Cardiac septum (tissue), 1 donor: ENCODE measurements at places on chromosomes 5 and 9. TPM values are rescaled to one million over a fixed set of nuclear protein-coding genes. Genes with fewer than 3 reads are reported as not detected.
A peak's percentile ranks its signal among the peaks of the same experiment; 100 is the strongest.

ANKRD33B gene
- 15.2 TPM for total RNA-seq

SYK gene
- total RNA-seq: 4.7 TPM

DNA sequence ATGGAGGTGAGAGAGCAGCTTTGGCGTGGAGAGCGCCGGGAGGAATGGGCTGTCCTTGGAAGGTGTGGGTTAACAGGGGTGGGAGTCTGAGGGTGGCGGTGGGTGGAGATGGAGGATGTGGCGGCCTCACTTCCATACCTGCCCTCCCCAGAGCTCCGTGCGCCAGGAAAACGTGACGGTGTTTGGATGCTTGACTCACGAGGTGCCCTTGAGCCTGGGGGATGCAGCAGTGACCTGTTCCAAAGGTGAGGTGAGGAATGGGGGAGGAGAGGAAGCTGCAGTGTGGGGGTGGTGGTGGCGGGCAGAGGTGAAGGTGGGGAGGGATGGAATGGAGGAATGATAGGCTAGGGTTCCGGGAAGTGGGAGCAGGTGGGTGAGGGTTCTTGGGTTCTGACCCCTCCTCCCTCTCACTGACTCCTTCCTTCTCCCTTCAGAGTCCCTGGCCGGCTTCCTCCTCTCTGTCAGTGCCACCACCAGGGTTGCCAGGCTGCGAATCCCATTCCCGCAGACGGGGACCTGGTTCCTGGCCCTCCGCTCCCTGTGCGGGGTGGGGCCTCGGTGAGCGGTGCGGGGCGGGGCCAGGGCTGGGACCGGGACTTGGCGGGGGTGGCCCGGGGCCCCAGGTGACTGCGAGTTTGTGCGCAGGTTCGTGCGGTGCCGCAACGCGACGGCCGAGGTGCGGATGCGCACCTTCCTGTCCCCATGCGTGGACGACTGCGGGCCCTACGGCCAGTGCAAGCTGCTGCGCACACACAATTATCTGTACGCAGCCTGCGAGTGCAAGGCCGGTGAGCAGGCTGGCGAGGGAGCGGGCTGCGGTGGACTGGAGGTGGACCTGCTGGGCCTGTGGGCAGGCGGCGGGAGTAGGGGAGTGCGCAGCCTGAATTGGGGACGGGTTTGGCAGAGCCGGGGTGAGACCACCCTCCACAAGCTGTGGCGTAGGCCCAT lies 17.1 kb downstream of the TMEM8B start:
- no peak for DNase-seq

FBXO38 gene
- 61.3 TPM for total RNA-seq

- DNase-seq: no peak
Observed at GRCh38 chr5:159833088-159833487, 83.2 kb upstream of the ADRA1B start.

DNA sequence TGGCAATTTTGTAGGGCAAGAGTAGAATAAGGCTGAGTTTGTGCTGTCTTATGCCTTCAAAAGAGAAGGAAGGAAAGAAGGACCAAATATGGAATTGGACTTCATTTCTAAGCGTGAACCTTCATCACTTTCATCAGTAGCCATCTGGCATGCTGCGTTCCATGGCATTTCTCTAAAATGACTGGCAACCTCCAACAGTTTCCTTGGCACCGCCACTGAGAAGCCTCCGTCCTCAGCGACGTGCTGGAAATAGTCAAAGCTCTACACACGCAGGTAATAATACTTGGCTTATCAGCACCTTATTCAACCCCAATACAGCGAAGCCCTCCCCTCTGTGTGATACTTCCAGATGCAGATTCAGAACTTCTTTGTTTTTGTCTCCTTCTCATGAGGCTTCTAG lies 169.7 kb upstream of the CD180 start:
- DNase-seq: no peak

GRCh38 chr5:138985683-138986082 lies 110.5 kb upstream of the LRRTM2 start:
- no peak for DNase-seq

C9orf57 gene
- not detected for total RNA-seq

DNA sequence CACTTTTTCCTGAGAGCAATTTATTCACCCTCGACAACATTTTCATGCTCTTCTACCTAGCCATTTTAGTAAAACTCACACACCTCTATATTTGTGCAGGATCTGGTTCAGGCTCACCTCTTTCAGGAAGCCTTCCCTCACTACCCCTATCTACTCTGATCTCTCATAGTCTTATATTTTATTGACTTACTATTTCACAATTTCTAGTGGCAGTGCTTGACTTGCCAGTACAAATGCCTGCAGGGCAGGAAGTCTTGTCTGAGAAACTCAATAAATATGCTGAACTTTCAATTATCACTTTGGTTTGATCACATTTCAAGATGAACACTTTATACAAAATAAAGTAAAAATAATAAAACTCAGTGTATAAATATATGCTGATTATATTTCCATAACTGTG lies 226.8 kb downstream of the CETN3 start:
- no peak for DNase-seq

NSG2 gene
- 1.5 TPM for total RNA-seq

GRCh38 chr9:90547896-90548295 lies 94.7 kb downstream of the DIRAS2 start:
- no peak for DNase-seq

SEMA5A gene
- total RNA-seq: 75.8 TPM

GRCh38 chr5:31992377-31992776 lies 181.7 kb downstream of the GOLPH3 start:
- DNase-seq: no peak

GRCh38 chr5:86572825-86573517 lies 44.8 kb upstream of the COX7C start:
- no peak for DNase-seq

DNA sequence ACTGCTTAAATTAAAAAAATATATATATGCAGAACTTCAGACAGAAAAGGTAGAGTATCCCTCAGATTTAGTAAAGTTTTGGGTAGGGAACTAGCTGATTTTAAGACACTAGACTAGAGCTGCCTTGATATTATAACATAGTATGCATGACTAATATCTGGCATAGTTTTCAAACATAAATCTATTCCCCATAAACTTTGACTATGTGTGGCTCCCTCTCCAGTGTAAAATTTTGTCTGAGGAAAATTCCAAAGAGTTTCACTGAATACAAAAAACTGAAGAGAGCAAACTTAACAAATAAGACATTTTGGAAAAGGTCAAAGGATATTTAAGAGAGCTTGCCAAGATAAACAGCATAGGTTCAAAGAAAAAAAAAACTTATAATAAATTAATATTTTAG lies 66.2 kb upstream of the ZNF462 start:
- DNase-seq: no peak

CDH9 gene
- not detected for total RNA-seq

DNA sequence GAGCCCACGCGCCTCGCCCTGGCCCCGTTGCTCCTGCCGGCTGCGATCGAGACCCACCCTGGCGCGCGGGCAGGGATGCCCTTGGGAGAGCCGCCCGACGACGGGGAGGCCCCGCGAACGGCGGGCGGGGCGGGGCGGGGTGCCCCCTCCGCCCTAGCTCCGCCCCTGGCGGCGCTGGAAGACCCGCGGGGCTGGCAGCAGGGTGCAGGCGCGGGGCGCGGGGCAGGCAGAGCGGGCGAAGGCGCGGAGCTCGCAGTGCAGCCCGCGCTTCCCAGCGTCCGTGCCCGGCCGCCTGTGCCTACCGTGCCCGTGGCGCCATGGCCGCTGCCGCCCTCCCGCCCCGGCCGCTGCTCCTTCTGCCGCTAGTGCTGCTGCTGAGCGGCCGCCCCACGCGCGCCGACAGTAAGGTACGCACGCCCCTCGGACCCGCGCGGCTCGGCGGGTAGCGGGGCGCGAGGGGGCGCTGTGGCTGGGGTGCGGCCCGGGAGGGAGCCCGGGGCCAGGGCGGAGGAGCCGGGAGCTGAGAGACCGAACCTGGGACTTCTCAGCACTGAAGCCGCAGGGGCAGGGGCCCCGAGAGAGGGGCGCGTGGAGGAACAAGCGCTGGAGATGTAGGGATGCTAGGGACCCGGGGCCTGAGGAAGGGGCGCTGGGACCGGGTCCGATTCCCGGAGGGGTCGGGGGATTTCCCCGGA lies at the start of gene OLFML2A:
TSS of gene OLFML2A (plus strand) at position 180 of the 695 bp plus-strand sequence. CDS start at position 318, 138 bp downstream.
- peak; percentile 76 for DNase-seq
